Germinal center (tissue), 1 donor: ENCODE measurements at places on chromosomes 12 and 14.

GRCh38 chr12:129911428-129912049, 7.7 kb upstream of the TMEM132D start:
- DNase-seq: peak; percentile 29

- DNase-seq: no peak
Observed at GRCh38 chr12:11681207-11681606, 31.7 kb downstream of the ETV6 start.

GRCh38 chr12:39431797-39432196, 11.1 kb downstream of the KIF21A start:
- no peak for DNase-seq

- DNase-seq: no peak
Observed at GRCh38 chr12:44574586-44574985, 301.5 kb downstream of the NELL2 start.

- DNase-seq: no peak
Observed at GRCh38 chr12:12896260-12896659, 4.9 kb downstream of the GPRC5A start.

DNA sequence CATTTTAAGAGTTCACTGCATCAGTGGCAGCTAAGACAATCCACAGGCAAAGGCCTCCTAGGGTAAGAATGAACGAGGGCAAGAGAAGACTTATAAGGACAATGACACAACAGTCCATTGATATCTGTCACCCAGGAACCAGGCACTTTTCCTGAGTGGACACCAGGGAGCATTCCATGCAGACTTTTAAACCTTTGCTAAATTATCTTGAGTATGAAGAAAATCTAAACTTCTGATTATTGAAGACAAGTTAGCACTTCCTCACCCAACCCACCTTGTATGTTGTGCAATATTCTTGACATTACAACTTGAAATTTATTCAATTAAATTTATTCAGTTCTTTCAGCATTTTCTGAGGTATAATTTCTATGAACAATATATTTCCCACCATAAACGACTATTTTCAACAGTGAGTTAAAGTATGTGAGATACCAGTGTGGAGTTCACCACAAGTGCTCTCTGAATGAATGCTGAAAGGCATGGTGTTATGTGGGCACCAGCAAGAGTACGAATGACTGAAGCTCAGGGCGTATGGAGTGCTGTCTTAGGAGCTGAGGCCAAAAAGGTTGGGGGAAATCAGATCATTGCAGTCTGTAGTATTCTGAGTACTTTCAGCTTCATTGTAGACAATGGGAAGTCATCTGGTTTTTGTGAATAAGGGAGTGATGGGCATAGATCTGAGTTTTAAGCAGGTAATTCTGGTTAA, 124.3 kb upstream of the LMNTD1 start:
- DNase-seq: no peak

GRCh38 chr12:121026274-121027045, 10.2 kb upstream of the C12orf43 start:
- no peak for DNase-seq

- no peak for DNase-seq
Observed at GRCh38 chr14:62428429-62429203, 616.6 kb downstream of the KCNH5 start.

- no peak for DNase-seq
Observed at GRCh38 chr12:89391726-89392336, 39.5 kb upstream of the DUSP6 start.

- DNase-seq: no peak
Observed at GRCh38 chr12:6161124-6161882, 36.8 kb upstream of the VWF start.

GRCh38 chr12:48128800-48129199, 9.6 kb downstream of the PFKM start:
- no peak for DNase-seq

GRCh38 chr12:31206038-31206670, 119.8 kb downstream of the SINHCAF start:
- no peak for DNase-seq

DNA sequence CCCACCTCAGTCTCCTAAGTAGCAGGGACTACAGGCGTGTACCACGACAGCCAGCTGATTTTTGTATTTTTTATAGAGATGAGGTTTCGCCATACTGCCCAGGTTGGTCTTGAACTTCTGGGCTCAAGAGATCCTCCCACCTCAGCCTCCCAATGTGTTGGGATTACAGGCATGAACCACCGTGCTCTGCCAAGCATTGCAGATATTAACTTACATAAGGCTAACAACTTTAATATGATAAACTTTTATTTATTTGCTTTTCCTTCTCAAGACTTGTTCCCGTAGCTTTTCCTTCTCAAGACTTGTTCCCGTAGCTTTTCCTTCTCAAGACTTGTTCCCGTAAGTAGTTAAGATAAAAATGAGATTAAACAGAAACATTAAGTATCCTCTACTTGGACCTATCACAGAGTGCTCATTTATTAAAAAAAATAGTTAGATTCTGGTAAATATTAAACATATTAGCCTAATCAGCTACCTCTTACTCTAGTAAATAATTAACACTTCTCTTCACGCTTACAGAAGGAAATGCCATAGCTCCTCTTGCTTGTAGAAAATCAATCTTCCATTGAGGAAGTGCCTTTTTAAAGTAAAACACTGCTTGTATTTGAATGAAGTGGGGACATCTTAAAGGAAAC, 157.7 kb upstream of the KITLG start:
- no peak for DNase-seq

GRCh38 chr14:74500417-74501134, 7.0 kb downstream of the ISCA2 start:
- DNase-seq: no peak

DNA sequence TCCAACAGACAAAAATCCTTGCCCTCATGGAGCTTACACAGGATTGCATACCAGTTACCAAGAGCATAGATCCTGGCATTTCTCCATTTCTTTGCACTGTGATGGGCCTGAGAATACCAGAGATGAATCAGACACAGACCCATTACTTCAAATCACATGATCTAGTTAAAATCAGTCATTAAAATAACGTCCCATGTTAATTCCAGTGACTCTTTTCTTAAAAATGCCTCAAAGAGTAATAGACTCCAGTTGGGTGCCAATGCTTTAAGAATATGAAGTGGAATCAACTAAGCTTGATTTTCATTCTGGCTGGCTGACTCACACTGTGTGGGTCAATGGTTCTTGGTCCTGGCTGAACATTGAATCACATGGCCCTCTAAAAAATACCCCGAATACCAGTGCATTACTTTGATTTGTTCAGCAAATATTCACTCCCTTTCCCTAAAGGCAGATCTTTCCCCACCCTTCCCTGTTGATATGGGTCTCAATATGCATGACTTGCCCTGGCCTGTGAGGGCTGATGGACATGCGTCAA, 11.0 kb downstream of the ASB2 start:
- no peak for DNase-seq

GRCh38 chr12:76457010-76457409, 102.6 kb downstream of the OSBPL8 start:
- DNase-seq: no peak

- no peak for DNase-seq
Observed at GRCh38 chr12:113149361-113150150, at the start of gene CFAP73. Gene CFAP73, plus strand, starts transcription at chr12:113149724. Its CDS starts 134 bp downstream, at chr12:113149858.

DNA sequence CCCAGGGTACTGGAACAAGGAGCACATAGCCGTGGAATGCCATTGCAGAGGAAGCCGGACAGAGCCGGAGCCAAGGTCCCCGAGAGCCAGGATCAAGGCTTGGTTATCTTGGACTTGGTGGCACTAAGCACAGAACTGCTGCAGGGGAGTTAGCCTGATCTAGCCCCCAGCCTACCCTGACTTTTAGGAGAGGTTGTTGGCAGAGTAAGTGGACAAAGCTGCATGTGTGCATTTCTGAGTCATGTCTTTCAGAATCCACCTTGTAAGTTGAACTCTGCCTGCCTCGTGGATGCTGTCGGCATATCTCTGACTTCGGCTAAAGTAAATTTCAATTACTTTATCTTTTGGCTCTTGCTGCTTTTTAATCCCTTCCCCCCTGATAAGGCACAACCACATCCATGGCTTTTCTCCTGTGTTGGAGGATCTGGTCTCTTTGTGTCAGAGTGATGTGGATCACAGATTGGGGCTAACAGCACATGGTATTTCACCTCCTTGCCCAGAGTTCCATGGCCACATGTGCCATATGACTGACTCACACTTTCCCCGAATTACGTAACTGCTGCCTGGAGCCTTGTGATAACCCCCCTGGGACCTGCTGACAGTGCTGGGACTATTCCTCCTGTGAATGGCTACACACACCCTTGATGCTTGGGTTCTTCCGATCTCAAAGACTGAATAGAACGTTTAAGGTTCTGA, 240.3 kb downstream of the EMP1 start:
- DNase-seq: no peak

- no peak for DNase-seq
Observed at GRCh38 chr12:112196196-112196875, 71.0 kb downstream of the TRAFD1 start.

DNA sequence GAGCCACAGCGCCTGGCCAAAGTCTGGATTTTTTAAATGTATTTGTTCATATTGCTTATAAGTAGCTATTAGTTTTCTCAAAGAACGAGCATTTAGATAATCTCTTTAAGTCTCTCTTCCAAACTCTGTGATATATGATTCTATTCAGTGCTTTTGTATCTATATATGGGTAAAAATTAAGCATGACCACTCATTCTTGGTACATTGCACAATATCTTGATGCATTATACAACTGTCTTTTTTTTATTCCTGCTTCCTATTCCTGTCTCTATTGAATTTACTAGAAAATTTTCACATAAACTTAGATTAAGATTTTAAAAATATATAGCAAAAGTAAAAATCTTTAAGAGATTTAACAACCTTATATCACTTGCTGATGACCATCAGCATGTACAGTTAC, 29.1 kb downstream of the SOCS2 start:
- no peak for DNase-seq

- no peak for DNase-seq
Observed at GRCh38 chr12:92573104-92573503, 129.7 kb upstream of the PLEKHG7 start.

DNA sequence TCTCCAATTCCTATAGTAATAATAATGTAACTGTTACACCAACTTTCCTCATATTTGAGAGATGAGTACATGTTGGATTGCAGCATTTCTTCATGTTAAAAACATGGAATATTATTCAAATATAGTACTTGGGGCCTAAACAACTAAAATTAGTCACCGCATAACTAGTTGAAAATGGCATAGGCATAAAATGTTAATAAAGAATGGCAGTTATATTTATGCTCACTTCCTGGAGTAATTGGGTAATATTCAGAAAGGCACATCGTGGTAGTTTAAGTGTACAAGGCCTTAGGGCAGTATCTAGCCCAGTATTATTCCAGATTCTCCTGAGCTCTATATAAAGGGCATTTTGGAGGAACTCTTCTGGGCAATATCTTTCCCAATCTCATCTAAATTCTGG, 46.0 kb downstream of the ERGIC2 start:
- no peak for DNase-seq

DNA sequence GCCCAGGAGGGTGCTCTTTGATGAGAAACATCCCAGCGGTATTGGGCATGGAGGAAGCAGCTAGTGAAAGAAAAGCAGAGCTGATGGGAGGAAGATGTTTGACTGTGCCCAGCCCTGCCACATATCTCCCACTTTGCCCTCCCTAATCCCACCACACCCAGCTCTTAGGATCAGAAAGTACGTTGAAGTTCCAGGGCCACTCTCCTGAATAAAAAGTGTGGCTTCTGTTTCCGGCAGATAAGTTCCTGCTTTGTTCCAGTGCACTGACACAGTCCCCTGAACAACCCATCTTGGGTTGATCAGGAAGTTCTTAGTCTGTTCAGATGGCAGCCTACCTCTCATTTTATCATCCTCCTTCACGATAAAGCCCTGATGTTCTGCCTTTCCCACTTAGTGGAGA, 16.5 kb downstream of the TPCN1 start:
- no peak for DNase-seq

- DNase-seq: no peak
Observed at GRCh38 chr14:101019990-101020710, 116.6 kb upstream of the RTL1 start.

- DNase-seq: no peak
Observed at GRCh38 chr12:95838125-95838524, 20.6 kb upstream of the SNRPF start.

DNA sequence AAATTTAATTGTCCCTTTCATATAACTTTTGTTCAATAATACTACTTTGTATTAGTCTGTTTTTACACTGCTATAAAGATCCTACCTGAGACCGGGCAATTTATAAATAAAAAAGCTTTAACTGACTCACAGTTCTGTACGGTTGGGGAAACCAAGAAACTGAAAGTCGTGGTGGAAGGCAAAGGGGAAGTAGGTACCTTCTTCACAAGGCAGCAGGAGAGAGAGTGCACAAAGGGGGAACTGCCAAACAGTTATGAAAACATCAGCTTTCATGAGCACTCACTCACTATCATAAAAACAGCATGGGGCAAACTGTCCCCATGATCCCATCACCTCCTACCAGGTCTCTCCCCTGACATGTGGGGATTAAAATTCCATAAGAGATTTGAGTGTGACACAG, 1069.0 kb downstream of the FSCB start:
- no peak for DNase-seq

GRCh38 chr14:24632761-24633160, 1.2 kb downstream of the GZMB start:
- DNase-seq: no peak

DNA sequence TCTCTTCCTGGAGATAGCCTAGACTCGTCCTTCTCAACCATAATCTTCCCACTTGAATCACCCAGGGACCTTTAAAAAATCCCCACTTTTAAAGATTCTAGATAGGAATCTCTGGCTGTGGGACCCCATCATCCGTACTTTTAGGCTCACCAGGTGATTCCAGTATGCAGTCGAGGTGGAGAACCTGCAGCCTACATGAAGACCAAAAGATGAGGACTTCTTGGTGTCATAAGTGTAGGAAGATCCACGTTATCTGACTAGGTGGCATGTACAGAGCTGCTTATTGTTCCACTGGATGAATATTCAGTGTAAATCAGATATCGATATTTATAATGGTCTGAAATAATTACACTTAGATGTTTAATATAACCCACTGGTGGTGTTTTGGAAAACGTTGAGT, 2.6 kb downstream of the PRKCH start:
- no peak for DNase-seq

GRCh38 chr14:44783901-44784300, 177.8 kb downstream of the KLHL28 start:
- no peak for DNase-seq

DNA sequence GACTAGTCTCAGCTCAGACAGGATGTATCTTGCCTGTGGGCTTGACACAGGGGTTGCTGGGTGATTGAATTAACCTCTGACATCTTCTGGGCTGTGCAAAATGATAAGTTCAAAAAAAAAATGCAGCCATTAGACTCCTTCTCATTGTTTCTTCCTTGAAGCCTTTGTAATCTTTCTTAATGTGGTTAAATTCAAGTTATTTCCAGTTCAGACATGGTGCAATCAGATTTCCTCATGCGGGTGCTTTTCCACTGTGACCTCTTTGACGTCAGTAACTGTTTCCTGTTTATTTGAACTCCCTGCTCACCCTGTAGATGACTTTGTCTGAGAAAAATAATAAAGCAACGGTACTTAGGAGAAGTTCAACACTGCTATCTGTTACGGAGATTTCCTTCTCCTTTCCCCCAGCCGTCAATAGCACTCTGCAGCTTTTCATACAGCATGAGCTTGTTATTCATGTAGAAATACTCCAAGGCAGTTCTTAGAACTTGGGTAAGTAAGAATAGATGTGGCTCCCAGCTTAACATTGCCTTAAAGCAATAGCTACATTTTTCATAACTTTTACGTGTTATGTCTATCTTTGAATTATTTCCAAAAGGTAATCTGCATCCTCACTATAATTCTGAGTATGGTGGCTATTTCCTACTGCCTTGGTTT, 155.5 kb downstream of the PRKCH start:
- DNase-seq: peak; percentile 67

GRCh38 chr12:6786416-6787094, 2.8 kb upstream of the CD4 start:
- DNase-seq: no peak
